Heart left ventricle (tissue), 16 donors: ENCODE measurements at places on chromosomes 3 and 15. TPM values are rescaled to one million over a fixed set of nuclear protein-coding genes. Genes with fewer than 3 reads are reported as not detected.

Gene FBXO40
- 104 TPM for total RNA-seq

Gene PLCB2
- total RNA-seq, result 3.7 TPM

Gene TMIE
- total RNA-seq, result 0.50 TPM

Gene SERINC4
- 0.30 TPM for total RNA-seq

DNA sequence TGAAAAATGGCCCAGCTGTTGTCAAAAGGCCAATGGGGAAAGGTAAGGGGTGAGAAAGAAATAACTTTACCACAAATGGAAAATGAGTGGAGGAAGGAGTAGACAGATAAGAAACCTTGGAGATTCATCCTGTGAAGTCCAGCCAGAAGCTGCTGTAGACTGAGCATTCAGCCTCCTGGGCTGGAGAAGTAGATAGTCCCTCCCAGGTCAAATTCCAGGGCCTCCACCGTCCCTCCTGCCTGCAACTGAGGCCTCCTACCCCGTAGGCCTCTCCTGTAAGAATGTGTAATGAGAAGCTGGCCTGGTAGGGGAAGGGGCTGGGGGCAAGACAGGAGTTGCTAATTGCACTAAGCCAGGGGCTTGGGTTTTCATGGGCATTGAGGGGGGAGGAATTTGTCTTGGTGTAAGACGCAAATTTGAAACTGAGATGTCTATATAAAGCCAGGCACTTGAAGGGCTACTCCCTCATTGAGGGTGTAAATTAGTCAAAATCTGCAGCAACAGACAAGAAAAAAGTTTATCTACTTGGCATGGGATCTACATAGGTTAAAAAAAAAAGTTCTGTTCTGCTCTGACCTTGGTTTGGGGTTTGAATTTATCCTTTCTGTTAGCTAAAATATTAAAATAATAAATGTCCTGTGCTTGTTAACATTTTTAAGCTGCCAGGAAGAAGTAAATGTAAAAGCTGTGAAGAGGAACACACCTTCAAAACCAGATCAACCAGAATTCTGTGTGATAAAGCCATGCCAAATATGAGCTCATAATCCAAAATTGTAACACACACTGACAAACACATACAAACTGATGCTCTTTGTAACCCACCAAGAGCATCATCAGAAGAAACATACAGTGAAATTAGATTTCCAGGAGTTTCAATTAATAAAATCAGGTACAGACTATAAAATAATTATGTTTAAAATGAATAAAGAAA, 1.7 kb upstream of the RBP2 start:
- no peak for DNase-seq

DNA sequence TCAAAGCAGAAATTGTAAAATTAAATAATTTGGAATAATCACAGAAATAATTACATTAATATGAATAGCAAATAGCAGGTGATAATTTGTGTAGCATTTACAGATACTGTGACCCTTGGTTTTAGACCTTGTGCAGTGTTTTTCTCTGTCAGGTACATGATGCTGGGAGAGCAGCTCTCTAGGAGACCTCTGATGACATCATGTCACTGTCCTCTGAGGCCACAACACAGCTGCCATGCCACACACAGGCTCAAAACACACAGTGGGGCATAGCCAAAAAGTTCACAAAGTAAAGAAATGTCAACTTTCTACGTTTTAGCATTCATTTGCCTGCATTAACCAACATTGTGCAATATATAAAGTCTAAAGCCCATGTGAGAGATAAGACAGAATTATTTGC, 71.8 kb upstream of the ZBTB20 start:
- DNase-seq, result no peak

- no peak for DNase-seq
Measured at GRCh38 chr3:64084640-64085039, 61.3 kb upstream of the PSMD6 start.

DNA sequence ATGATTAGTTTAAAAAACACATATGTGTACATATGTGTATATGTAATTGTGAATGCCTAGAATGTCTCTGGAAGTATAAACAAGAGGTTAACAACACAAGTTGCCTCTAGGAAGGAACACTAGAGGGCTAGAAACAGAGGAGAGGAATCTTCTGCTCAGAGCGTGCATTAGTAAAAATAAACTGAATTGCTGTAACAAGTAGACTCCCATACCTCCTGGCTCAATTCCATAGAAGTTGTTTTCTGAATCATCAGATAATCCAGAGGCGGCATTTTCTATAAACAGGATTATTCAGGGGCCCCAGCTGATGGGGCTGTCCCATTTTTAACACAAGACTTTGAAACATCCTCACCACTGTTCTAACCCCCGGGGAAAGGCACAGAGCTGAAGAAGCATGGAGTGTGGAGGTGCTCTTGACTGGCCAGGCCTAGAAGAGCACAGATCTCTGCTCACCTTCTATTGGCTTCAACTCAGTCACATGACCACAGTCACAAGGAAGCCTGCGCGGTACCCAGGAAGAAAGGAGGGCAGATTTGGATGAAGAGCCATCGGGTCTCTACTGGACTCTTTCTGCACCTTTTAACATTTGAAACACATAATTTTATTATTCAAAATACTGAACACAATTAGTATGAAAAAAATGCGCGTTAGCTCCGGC, 145.7 kb downstream of the TLE3 start:
- DNase-seq, result no peak
